GM23338 (cell line): ENCODE measurements at places on chromosomes 7 and 10. TPM values are rescaled to one million over a fixed set of nuclear protein-coding genes. Genes with fewer than 3 reads are reported as not detected.

DNA sequence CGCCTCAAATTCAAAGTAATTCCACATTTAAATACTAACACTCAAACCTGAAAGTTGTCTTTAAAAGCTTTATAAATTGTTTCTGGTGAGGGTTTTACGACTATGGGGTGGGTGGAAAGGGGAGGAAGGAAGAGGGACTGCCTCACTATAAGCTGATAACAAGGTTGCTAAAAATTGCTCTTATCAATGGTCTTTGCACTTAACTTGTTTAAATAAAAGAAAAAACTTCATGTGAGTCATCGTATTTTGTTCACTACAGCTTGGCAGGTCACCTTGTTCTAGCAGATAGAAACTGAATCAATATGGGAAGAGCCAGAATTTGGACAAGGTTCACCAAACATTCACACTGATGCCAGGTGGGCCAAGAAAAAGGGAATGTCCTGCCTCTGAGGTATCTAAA lies 129.2 kb downstream of the TES start:
- no peak for DNase-seq

Gene ANKRD2
- total RNA-seq: not detected in 2 replicates

GRCh38 chr10:128568491-128568890 lies 442.3 kb upstream of the MKI67 start:
- no peak for DNase-seq

GRCh38 chr10:14016011-14016536 lies 314.6 kb downstream of the FRMD4A start:
- DNase-seq: no peak

Gene ZNF398
- total RNA-seq: 92.7 and 99.6 TPM in 2 replicates

Gene NKX1-2
- 37.0 and 39.4 TPM in 2 replicates for total RNA-seq

Gene SLC37A3
- 86.2 and 87.4 TPM in 2 replicates for total RNA-seq

GRCh38 chr7:39406467-39406866 lies 159.7 kb upstream of the YAE1 start:
- DNase-seq: no peak

Gene PRKG1
- total RNA-seq: 18.2 and 22.8 TPM in 2 replicates
